ENCODE measurements at places on chromosomes 2 and 18.

DNA sequence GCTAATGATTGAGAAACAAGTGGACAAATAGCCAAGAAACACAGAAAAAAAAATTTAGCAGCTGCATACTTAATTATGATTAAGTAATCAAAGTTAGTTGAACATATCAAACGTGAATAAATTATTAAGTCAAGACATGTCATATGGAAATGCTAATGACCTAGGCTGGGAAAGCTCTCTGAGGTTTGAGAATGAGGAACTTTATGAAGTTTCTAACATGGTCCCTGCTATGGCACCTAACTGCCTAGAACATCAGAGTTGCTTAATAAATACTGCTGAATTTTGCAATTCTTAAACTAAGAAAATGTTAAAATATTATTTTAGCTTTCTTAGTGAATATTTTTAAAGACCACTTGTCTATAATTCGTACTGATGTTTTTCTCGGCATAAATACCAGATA, 99.8 kb downstream of the AFF3 start:
- no peak for DNase-seq

DNA sequence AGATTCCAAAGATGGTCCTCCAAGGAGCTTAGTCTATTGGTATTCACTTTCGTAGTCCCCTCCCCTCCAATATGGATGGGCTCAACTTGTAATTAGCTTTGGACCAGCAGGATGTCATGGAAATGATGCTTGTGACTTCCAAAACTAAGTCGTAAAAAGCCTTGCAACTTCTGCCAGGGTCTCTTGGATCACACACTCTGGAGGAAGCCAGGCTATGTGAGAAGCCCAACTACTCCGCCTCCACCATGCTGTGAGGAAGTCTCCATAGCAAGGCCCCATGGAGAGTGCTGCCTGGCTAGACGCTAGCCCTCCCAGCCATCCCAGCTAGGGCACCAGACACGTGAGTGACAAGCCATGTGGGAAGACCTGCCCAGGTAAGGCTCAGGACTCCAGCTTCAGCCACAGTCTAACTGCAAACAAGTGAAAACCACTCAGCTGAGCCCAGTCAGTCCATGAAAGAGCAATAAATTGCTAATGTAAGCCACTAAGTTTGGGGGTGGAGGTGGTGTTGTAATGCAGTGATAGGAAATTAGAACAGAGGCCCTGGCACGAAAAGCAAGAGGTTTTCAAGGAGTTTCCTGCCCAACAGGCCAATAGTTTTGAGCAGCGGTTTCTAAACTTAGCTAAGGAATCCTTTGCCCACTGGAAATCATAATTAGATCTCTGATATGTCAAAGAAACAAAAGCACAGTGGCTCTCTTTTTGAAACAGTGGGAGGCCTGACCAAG, 77.5 kb upstream of the GLI2 start:
- DNase-seq: no peak

DNA sequence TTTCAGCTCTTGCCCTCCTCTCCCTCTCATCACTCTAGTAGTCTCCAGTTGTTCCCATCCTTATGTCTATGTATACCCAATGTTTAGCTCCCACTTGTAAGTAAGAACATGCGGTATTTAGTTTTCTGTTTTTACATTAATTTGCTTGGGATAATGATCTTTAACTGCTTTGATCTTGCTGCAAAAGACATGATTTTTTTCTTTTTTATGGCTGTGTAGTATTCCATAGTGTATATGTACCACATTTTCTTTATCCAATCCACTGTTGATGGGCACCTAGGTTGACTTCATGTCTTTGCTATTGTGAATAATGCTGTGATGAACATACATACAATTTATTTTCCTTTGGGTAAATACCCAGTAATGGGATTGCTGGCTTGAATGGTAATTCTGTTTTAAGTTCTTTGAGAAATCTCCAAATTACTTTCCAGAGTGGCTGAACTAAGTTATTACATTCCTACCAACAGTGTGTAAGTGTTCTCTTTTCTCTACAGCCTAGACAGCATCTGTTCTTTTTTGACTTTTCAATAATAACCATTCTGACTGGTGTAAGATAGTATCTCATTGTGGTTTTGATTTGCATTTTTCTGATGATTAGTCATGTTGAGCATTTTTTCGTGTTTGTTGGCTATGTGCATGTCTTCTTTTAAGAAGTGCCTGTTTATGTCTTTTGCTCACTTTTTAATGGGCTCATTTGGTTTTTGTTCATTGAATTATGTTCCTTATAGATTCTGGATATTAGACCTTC, 179.6 kb upstream of the SLC39A10 start:
- DNase-seq: no peak

- no peak for DNase-seq
These were observed 110.6 kb downstream of the TGFA start for GRCh38 chr2:70443078-70443465.

GRCh38 chr2:71858071-71858470, 289.6 kb downstream of the CYP26B1 start:
- DNase-seq: no peak

Measured in stimulated activated CD4-positive, alpha-beta T cell treated with anti-CD3 and anti-CD28 coated beads, Interleukin-15, amount 100 ng/mL, for 48 hours (primary cell).